ENCODE measurements at places on chromosomes 2 and 18.

DNA sequence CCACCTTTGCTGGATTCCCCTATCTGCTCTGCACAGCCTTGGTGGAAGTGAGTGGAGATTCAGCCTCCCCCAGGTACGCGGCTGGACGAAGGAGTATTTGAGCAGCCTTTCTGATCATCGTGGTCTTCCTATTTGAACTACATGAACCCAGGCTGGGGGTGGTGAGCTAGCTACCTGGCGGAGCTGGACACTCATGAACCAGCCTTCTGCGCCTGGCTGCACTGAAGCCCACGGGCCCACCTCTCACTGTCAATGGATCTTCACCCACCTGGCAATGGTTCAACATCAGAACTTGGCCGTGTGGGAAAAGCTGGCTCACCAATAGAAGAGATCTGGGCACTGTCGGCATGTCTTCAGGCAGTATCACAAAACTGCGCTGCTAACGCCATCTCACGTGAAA is 35.4 kb downstream of the ANKMY1 start:
- H3K27ac ChIP-seq, result no peak overlapping the region
- peaks cover 10% of the 10 kb centered on the region for H3K4me1 ChIP-seq
- no peak for DNase-seq
- H3K27me3 ChIP-seq, result peaks cover 3% of the 10 kb centered on the region
- H3K4me3 ChIP-seq, result no peak overlapping the region
- H3K36me3 ChIP-seq, result peaks cover 52% of the 10 kb centered on the region

DNA sequence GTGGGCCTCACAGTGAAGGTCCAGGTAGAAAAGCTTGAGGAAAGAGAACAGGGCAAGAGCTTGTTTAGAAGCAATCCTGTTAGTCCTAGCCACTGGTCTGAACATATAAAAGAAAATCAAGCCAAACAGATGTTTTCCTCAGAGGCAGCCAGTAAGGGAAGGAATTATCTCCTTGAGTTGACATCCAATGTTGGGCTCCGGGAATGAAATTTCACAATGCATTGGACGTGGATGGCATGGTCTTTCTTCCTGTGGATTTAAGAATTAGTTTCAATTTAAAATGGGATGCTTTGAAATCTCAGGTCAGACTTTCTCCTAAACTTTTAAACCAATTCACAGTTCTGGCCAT is 92.1 kb downstream of the ACKR3 start:
- no peaks in the 10 kb centered on the region for H3K36me3 ChIP-seq
- DNase-seq, result no peak
- H3K27me3 ChIP-seq, result peaks cover 18% of the 10 kb centered on the region
- no peak overlapping the region for H3K4me3 ChIP-seq

DNA sequence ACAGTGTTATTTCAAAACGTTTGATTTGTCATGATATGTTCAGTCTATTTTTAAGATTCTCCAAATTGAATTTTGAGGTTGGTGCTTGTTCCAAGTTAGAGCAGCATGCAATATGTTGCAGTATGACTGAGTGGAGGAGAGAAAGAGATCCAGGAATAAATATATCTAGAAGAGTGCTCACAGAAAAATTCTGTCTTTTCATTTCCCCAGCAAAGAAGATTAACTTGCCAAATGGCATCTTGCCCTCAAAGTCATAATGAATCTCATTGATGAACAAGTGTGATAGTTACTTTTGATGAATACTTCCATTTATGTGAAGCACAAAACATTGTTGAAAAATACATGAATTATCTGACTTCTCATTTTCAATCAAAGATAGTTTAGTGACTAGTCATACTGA is 95.9 kb downstream of the KCNJ3 start:
- H3K36me3 ChIP-seq, result no peaks in the 10 kb centered on the region
- H3K27me3 ChIP-seq, result no peaks in the 10 kb centered on the region
- H3K27ac ChIP-seq, result no peak overlapping the region
- DNase-seq, result no peak
- H3K4me1 ChIP-seq, result no peaks in the 10 kb centered on the region

DNA sequence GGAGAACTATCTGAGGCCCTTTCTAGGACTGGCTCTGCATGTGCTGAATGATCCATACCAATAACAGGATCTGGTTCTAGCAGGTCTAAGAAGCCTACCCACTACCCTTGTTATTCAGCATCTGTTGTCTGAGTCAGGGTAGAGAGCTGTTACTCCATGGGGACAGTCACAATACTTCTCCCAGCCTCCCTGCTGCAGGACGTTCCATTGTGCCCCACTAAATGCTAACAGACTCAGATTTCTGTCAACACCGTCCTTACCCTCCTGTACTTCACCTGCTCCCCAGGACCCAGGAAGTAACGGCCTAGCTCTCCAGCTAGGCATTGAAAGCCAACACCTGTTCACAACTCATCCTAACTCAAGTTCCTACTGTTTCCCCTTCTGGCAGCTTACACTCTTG is 719.7 kb upstream of the ID2 start:
- no peaks in the 10 kb centered on the region for H3K36me3 ChIP-seq
- H3K4me3 ChIP-seq, result no peak overlapping the region
- no peak overlapping the region for H3K27ac ChIP-seq
- H3K27me3 ChIP-seq, result peaks cover 6% of the 10 kb centered on the region
- no peak for DNase-seq

GRCh38 chr2:150548527-150548926 is 61.1 kb upstream of the RND3 start:
- no peaks in the 10 kb centered on the region for H3K27me3 ChIP-seq
- DNase-seq, result no peak
- H3K4me3 ChIP-seq, result no peak overlapping the region

Measured in memory B cell (primary cell).